ENCODE measurements at places on chromosomes 4 and X. TPM values are rescaled to one million over a fixed set of nuclear protein-coding genes. Genes with fewer than 3 reads are reported as not detected.

Gene MAGEE2
- not detected for total RNA-seq

Gene N4BP2
- 3.0 TPM for total RNA-seq

Gene UGT2B17
- not detected for total RNA-seq

GRCh38 chr4:129603241-129603931 lies 507.4 kb downstream of the C4orf33 start:
- no peak overlapping the region for H3K27ac ChIP-seq
- H3K36me3 ChIP-seq: no peaks in the 10 kb centered on the region
- no peaks in the 10 kb centered on the region for H3K27me3 ChIP-seq
- H3K4me3 ChIP-seq: no peak overlapping the region
- no peak for DNase-seq

- H3K4me1 ChIP-seq: peaks cover 34% of the 10 kb centered on the region
- DNase-seq: peak; percentile 65
- H3K4me3 ChIP-seq: no peak overlapping the region
- no peaks in the 10 kb centered on the region for H3K36me3 ChIP-seq
- no peaks in the 10 kb centered on the region for H3K27me3 ChIP-seq
Observed at GRCh38 chr4:94504545-94504944, 52.8 kb downstream of the PDLIM5 start.

- H3K27ac ChIP-seq: no peak overlapping the region
- no peak overlapping the region for H3K4me3 ChIP-seq
- DNase-seq: no peak
Observed at GRCh38 chr4:76256968-76257367, 5.4 kb downstream of the FAM47E start.
